Esophagus mucosa (tissue), 1 donor: ENCODE measurements at places on chromosomes 13 and 19. TPM values are rescaled to one million over a fixed set of nuclear protein-coding genes. Genes with fewer than 3 reads are reported as not detected.

Gene TMEM255B
- 1.8 TPM for total RNA-seq

Gene S1PR2
- 2.5 TPM for total RNA-seq

Gene ZNF154
- total RNA-seq, result 0.60 TPM

Gene PSG5
- not detected for total RNA-seq

Gene POGLUT2
- total RNA-seq, result 1.8 TPM

- no peak for ATAC-seq
Observed at GRCh38 chr19:52959613-52960295, 2.9 kb downstream of the ZNF816 start.

DNA sequence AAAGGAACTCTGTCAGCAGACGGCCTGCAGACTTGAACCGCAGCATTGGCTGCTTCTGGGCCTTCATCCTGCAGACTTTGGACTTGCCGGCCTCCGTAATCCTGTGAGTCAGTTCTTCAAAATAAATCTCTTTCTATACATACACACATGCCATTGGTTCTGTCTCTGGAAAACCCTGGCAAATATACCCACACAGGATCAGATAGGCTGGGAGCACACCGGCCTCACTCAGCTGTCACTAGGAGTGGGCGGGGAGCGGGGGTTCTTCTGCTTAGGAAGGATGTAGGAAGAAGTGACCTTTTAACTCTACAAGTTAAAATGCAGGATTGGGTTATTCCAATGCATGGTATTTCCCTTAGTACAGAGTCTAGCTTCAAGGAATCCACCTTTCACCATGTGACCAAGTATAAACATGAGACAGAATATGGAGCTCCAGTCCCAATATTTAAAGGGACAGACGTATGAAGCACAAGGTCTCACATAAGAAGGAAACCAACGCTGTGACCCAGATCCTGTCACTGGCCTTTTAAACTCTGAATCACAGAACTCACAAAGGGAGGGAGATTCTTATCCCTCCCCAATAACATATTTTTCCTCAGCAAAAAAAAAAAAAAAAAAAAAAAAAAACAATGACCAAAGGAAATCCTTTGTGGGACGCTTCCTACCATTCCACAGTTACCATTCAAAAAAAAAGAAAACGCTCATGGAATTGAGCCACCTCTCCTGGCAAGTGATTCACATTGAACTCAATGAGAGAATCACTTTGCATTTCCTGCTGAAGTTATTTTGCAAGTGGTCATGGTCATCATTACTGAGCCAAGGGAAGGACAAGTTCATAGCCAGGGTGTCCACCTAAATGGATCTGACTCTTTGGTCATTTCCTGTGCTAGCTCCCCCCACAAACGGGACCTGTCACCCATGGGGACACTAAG, 352.9 kb downstream of the FOXO1 start:
- ATAC-seq, result no peak

GRCh38 chr13:112859817-112860190, 109.2 kb upstream of the MCF2L start:
- no peak for ATAC-seq

DNA sequence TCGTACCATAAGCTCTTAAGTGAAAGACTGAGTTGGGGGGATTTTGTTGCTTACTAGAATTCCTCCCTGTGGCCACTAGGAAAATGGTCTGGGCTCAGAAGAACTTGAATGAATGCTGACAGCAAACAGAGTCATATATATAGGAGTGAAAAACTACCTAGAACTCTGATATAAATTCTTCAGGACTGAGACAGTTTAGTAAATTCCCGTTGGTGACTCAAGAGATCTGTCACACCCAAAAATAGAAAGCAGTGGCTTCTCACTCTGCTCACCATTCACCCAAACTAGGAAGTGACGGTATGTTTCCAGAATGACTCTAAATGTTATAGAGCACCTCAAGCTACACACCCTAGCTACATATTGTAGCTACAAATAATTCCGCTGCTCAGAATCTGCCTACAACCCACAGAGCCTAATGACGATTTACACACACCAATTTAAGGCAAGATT, 116.2 kb downstream of the TBC1D4 start:
- ATAC-seq, result peak; percentile 83

GRCh38 chr19:10725415-10725814, 7.5 kb downstream of the DNM2 start:
- ATAC-seq, result no peak

GRCh38 chr13:69946511-69946910, 161.1 kb upstream of the ATXN8OS start:
- no peak for ATAC-seq

GRCh38 chr13:110186231-110186855, 120.6 kb downstream of the COL4A1 start:
- ATAC-seq, result no peak

DNA sequence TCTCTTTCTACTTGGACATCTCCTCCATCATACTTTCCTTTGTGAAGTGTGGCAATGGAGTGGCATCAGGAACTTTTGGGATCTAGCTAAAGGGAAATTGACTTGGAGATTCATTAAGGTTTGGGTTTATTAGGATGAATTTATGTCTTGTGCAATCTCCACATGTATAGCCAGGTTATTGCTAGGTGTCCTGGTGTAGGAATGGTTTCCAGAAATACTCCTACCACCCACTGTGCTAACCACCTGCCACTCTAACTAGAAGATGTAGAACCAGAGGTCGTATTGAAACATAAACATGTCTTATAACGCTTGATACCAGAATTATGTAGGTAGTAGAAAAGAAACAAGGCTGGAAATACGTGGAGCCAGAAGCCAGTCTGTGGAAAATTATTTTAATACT, 38.1 kb upstream of the MED4 start:
- ATAC-seq, result no peak
